ENCODE measurements at places on chromosomes 16 and 17.

- DNase-seq, result no peak
Measured at GRCh38 chr16:85006639-85007038, 4.7 kb downstream of the ZDHHC7 start.

DNA sequence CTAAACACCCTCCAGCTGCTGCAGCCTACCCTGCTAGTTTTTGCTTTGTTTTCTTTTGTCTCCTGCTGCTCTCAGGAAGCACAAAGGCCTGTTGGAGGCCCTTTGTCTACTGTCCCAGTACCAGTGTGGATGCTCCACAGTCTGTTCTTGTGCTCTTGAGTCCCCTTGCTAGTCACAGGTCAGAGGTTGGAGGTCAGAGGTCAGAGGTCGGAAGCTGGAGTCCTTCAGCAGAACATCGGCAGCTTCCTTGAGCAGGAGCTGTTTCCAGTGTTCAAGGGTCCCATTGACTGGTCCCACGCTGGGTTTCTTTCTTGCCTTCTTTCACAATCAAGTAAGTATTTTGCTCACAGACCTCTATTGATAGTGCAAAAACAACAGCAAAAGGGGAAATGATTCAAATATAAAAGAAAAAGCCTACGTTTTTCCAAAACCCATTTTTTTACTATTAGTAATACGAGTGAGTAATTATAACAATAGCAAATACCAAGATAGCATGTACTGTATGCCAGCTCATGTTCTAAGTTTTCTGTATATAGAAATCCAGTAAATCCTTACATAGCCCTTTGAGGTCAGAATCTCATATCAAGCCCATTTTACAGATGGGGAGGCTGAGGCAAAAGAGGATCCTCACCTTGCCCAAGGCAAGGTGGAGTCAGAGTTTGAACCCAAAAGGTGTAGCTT is 10.9 kb upstream of the IL34 start:
- DNase-seq, result peak; percentile 62

DNA sequence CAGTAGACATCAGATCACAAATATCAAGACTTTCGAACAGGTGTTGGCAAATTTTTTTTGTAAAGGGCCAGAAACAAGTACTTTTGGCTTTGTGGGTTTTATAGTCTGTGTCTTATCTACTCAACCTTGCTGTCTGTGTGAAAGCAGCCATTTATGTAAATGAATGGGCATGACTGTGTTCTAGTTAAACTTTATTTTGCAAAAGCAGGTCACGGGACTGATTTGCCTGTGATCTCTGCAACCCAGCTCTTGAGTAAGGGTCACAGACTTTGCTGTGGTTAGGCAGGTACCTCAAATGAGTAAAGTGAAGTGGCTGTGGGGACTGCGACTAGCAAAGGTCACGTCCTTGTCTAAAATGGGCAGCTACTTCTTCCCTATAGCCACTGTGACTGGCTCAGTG is 136.5 kb downstream of the FTO start:
- no peak for DNase-seq

DNA sequence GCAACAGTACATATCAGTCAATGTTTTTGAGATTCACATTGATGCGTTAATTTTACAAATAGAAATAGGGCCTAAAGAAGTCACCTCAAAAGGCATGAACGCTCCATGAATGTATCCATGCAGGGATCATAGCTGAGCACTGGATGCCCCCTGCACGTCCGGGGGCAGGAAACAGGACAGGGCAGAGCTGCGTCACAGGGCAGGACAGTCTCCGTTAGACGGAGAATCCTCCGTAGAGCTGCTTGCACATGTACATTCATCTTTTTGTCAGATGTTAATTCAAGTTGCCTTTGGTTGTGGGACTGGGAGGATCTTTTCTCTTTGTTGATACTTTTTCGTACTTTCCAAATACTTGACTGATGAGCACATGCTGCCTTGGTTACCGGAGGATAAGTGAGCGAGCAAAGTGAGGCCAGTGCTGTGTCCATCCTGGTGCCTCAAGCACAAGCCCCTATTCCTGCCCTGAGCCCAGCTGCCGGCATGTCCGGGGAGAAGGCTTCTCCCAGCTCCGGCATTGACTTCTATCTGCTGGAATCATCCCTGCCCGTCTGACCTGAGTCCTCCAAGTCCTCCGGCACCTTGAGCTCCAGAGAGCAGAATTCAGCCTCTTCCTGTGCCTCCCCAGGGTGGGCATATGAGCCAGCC is 15.0 kb downstream of the GAA start:
- DNase-seq, result no peak

GRCh38 chr17:40024901-40025300 is 9.7 kb downstream of the CSF3 start:
- no peak for DNase-seq
